ENCODE measurements at places on chromosomes 7 and 10.

- no peaks in the 10 kb centered on the region for H3K36me3 ChIP-seq
- H3K4me3 ChIP-seq: no peak overlapping the region
- H3K27ac ChIP-seq: no peak overlapping the region
- H3K4me1 ChIP-seq: no peaks in the 10 kb centered on the region
- no peak for DNase-seq
- H3K27me3 ChIP-seq: no peaks in the 10 kb centered on the region
These were observed 157.2 kb upstream of the SLC25A13 start for GRCh38 chr7:96479015-96479645.

DNA sequence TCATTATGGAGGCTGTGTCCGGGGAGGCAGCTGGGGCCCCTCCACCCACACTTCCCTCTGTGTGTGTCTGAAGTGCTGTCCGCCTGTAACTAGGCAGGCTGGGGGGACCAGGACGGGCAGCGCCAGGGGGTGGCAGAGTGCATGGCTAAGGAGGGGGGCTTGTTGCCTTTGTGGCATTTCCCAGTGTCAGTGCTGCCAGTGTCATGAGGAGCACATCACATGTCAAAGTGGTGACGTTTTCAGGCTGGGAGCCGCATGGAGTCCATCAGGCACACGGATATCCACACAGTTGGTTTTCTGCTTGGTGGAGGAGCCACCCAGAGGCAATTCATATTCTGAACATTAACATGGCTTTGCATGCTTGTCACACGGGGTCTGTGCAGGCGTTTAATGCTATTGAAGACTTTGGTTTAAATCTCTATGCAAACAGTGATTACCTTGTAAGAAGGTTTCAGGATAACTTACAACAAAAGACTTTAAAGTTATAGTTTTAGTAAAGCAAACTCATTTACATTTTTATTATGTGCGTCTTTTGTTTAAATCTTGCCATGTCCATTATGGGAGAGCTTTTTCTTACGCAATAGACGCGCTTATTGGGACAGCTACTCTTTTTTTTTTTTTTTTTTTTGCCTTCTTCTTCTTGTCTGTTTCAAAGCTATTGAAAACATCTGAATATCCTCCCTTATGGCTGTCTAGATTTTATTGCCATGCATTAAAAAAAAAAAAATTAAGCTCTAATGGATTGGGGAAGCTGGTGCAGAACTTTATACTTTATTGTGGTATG is 52.9 kb downstream of the C10orf67 start:
- DNase-seq: no peak
- no peak overlapping the region for H3K4me3 ChIP-seq
- H3K27me3 ChIP-seq: peaks cover 6% of the 10 kb centered on the region

- peaks cover 13% of the 10 kb centered on the region for H3K4me1 ChIP-seq
- H3K4me3 ChIP-seq: no peak overlapping the region
- no peak overlapping the region for H3K27ac ChIP-seq
- H3K27me3 ChIP-seq: no peaks in the 10 kb centered on the region
These were observed 99.8 kb downstream of the NKX6-2 start for GRCh38 chr10:132685921-132686680.

- no peak overlapping the region for H3K4me3 ChIP-seq
- H3K27ac ChIP-seq: no peak overlapping the region
- no peaks in the 10 kb centered on the region for H3K36me3 ChIP-seq
- DNase-seq: no peak
- no peaks in the 10 kb centered on the region for H3K27me3 ChIP-seq
These were observed 365.1 kb downstream of the AUTS2 start for GRCh38 chr7:69963393-69963792.

GRCh38 chr7:35781200-35781701 is 19.6 kb upstream of the SEPTIN7 start:
- H3K4me1 ChIP-seq: no peaks in the 10 kb centered on the region
- no peak for DNase-seq
- no peak overlapping the region for H3K4me3 ChIP-seq
- H3K36me3 ChIP-seq: no peaks in the 10 kb centered on the region
- no peaks in the 10 kb centered on the region for H3K27me3 ChIP-seq
- no peak overlapping the region for H3K27ac ChIP-seq

Measured in keratinocyte (primary cell).